ENCODE measurements at places on chromosomes 12 and 14.

DNA sequence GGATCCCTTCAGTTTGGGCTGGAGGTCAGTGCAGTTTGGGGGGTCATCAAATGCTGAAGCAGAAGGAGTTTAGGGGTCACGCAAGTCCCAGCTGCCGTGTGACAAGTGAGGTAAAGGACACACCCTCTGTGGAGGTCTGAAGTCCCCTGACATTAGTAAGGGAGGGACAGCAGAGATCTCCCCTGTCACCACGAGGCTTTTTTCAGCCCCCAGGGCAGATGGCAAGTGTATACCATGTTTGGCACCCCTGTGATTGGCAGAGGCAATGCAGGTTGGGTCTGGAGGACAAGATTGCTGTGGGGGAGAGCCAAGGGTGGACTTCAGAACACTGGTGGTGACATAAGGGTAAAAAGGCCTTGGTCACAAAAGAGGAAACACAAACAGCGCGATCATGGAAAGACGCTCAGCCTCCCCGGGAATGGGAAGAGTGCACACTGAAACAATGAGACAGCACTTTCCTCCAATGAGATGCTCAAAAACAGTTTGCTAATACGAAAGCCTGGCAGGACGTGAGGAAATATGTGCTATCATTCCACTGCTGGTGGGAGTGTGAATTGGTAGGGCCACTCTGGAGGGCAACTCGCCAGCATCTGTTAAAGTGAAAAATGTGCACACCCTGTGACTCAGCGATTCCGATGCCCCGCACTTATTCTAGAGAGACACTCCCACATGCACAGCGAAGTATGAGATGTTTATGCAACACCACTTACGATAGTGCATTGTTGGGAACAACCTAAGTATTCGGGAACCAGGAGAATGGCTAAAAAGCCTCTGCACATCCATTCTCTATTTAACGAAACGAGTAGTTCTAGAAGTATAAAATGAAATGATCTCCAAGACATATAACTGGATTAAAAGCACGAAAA lies 14.4 kb upstream of the CD27 start:
- DNase-seq: peak; percentile 59

GRCh38 chr14:33332497-33332896 lies 393.8 kb downstream of the NPAS3 start:
- DNase-seq: no peak

DNA sequence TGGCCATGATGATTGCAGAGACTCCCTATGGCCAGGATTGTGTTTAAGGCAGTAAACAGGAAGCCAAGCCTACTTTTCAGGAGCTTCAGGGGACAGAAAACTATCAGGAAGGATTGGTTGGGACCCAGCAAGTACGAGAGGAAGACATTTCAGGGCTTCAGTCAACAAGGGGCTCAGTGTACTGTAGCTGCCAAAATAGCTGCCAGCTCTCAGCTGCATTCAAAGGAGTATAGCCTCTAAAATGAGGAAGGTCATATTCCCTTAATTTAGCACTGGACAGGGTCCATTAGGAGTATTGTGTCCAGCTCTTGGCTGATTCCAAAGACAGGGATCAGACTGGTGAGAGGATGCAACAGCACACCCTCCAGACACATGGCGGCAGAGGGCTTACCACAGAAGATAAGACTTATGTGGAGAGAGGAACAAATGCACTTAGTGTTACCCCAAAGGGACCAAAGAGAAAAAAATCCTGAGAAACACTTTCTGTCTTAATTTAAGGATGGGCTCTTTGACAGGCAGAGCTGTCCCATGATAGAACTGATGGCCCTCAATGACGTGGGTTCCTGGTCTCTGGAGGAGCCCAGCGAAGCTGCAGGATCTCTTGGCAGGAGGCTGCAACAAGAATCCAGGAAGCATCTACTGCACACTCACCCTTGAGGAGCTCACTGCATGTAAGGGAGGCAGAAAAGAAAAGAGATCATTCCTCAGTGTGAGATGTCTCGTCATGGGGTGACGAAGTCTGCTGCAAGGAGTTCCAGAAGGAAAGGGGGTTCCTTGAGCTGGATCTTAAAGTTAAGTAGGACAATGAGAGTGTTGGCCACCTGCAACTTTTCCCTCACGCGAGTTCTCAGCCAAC lies 14.8 kb downstream of the BDKRB1 start:
- DNase-seq: no peak

- peak; percentile 63 for DNase-seq
Observed at GRCh38 chr12:15469356-15469755, 147.0 kb downstream of the PTPRO start.

DNA sequence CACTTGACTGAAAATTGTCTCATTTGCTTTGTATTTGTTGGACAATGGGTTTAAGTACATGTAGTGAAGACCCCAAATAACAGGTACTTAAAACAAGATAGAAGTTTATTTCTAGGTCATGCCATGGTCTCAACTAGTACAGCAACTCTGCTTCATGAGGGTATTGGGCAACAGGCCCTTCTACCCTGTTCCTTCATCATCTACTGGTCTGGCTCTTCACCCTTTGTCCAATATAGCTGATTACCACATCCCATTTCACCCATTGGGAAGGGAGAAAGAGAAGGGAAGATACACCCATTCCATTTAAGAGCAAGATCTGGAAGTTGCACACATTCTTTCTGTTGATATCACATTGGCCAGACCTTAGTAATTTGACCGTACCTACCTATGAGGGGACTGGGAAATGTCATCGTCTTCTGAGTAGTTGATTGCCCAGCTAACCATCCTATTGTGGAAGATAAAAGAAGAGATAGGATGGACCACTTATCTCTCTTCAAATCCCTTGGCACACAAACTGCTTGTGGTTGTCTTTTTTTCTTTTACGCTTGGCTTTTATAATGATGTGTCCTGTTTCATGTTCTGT lies 104.6 kb downstream of the DIP2B start:
- no peak for DNase-seq

DNA sequence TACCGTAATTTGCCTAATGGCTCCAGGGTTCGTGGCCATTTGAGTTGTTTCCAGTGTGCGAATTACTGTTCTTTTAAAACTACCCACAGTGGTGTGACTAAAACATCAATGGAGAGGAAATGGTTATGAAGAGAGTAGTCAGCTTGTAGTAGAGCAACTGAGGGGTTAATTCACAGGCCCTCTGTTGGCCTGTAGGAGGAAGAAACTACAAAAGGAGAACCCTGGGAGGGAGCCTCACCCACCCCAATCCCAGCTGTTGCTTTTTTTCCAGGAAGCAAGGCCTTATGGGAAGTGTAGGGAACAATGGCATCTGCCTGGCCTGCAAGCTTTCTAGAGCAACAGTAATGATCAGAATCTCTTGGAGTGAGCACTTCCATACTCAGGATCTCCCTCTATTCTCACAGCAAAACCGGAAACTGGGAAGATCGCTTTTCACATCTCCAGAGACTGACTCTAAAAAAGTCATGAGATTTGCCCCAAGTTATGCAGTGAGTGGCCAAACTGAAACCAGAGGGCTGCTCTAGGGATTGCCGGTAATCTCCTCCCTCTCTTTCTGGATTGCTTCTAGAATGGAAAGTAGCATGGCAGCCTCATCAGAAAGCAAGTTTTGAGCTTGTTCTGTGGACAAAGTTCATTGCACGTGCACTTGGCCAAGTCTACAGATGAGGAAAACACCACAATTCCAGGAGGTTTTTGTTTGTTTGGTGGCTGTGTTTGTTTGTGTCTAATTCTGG lies 125.3 kb upstream of the PWP1 start:
- no peak for DNase-seq

- DNase-seq: no peak
Observed at GRCh38 chr12:66272650-66273049, 29.6 kb upstream of the HELB start.

- DNase-seq: no peak
Observed at GRCh38 chr14:89123851-89124250, 293.2 kb downstream of the FOXN3 start.

DNA sequence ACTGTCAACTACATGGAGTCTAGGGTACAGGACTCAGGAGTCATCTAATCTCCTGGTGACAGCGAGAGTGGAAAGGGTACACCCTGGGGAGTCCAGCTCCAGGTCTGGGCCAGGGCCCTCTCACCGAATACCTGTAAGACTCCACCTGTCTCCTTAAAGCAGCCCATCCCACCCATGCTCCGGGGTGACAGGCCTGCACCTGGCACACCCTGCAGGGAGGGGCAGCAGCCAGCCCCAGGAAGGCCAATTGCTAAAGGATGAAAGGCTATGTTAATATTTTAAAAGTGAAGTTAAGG lies 45.5 kb downstream of the STX2 start:
- DNase-seq: no peak

GRCh38 chr12:76341436-76342030 lies 6.7 kb downstream of the BBS10 start:
- no peak for DNase-seq

GRCh38 chr14:61460718-61461611 lies 139.6 kb downstream of the PRKCH start:
- peak; percentile 17 for DNase-seq

- no peak for DNase-seq
Observed at GRCh38 chr12:106274575-106275121, 26.8 kb upstream of the CKAP4 start.

DNA sequence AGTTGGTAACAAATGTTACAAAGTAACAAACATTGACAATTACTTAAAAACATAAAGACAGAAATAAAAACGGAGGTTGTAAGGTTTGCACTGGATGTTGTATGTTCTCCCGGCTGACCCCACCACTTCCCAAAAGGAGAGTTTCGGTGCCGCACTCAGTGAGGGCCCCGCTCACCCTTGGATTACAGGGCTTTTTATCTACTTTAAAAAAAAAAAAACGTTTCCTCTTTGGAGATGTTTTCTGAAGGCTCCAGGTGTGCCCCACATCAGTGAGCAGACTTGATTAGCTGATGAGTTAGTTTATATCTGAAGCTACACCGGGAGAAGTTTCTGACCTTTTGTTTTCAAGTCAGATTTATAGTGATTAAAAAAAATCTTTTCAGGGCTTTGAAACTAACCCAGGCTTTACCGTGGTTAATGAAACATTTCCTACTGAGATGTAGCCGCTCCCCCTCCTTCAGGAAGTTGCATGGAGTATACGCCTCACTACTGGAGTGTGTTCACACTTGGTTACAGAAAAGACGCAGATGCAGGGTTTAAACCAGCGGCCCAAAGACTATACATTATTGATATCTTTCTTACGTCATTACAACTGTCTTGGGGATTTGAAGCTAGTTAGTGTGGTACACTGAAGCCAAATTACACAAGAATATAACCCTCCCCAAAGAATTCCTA lies 38.0 kb upstream of the BCL7A start:
- no peak for DNase-seq

- no peak for DNase-seq
Observed at GRCh38 chr14:76391981-76392690, 16.2 kb downstream of the ESRRB start.

DNA sequence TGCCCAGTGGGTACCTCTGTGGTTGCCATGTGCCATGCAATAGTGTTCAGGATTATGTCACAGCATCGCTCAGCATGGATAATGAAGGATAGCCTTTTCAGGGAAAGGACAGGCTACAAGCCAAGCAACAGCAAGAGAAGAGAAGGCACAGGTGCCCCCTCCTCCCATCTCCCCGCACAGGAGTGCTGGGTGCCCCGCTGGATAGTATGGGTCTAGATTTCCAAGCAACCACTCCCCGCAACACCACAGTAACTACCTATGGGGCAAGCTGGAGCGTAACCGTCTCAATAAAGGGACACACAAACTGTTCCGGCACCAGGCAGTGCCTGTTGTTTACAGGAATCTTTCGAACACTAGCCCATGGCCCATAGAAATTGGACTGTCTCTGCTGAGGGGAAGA lies 222.2 kb downstream of the ITPR2 start:
- no peak for DNase-seq

- DNase-seq: no peak
Observed at GRCh38 chr14:101873991-101874390, 90.4 kb upstream of the DYNC1H1 start.

- no peak for DNase-seq
Observed at GRCh38 chr14:96103560-96104460, 64.6 kb downstream of the C14orf132 start.

GRCh38 chr12:77060883-77061240 lies 4.5 kb downstream of the E2F7 start:
- no peak for DNase-seq

- no peak for DNase-seq
Observed at GRCh38 chr12:15632708-15633107, 156.5 kb downstream of the EPS8 start.

DNA sequence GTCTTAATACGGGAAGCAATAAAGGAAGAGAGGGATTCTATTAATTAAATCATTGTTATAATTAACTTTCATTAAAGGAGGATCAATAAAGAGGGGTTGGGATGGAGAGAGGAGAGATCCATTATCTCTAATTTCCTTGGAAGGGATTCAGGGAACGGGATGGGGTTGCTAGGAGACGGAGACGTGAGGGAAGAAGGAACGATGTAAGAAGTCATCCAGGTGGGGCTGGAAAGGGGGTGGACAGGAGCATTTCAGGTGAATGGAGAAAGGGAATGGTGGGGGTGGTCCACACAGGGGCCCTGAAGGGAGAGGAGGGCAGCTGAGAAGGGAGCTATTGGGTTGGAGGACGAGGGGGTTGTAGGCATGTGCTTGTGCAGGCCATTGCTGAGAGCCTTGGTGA lies 17.2 kb downstream of the CALCOCO1 start:
- no peak for DNase-seq

DNA sequence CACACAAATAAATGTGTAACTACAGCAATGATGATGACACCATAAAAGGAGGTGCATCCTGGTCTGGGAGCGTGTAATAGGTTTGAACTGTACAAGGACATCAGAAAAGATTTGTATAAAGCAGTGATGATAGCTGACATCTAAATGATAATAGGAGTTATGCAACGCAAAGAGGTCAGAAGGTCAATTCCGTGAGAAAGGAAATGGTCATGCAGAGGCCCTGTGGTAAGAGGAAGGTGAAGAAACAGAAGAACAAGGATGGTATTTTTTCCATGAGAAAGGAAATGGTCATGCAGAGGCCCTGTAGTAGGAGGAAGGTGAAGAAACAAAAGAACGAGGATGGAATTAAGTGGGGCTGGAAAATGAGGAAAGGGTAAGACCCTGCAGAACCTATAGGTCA lies 106.7 kb upstream of the TMPO start:
- no peak for DNase-seq

- DNase-seq: no peak
Observed at GRCh38 chr12:34391771-34392581, 369.7 kb downstream of the ALG10 start.

DNA sequence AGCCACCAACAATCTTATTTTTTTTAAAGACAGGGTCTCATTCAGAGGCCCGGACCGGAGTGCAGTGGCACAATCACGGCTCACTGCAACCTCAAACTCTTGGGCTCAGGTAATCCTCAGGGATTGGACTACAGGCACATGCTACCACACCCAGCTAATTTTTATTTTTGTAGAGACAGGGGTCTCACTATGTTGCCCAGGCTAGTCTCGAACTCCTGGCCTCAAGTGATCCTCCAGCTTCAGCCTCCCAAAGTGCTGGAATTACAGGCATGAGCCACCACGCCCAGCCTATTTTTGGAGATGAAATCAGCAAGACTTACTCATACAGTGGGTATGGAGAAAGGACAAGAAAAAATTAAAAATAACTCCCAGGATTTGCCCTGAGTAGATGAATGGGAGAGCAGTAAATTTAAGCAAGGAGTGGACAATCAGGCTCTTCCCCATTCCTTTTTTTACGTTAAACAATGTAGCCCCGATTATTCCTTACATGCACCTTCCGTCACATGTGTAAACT lies 13.2 kb downstream of the FMNL3 start:
- DNase-seq: no peak

Data from NCI-H146 (cell line).